ENCODE measurements at places on chromosomes 12 and 14. TPM values are rescaled to one million over a fixed set of nuclear protein-coding genes. Genes with fewer than 3 reads are reported as not detected.

DNA sequence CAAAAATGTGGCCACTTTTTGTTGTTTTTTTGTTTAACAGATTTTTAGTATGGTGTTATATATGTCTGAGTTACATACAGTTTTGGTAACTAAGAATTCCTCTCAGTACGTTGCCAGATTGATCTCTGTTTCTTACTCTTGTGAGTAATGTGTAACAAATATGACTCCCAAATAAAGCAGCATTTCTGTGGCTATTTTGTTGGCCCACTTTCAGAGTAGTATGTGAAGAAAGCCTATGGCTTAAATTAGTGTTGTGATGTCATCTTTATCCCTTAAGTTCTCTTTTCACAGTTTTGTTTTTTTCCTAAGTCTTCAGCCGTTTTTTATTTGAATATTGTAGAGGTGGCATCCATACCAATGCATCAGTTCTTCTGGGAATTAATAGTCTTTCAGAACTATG lies 10.7 kb downstream of the PCNX4 start:
- H3K36me3 ChIP-seq = peaks cover 7% of the 10 kb centered on the region
- no peak overlapping the region for H3K4me3 ChIP-seq
- no peak overlapping the region for H3K27ac ChIP-seq
- H3K27me3 ChIP-seq = no peaks in the 10 kb centered on the region
- no peaks in the 10 kb centered on the region for H3K4me1 ChIP-seq
- no peak for DNase-seq

KRT71 gene
- total RNA-seq = not detected

DNA sequence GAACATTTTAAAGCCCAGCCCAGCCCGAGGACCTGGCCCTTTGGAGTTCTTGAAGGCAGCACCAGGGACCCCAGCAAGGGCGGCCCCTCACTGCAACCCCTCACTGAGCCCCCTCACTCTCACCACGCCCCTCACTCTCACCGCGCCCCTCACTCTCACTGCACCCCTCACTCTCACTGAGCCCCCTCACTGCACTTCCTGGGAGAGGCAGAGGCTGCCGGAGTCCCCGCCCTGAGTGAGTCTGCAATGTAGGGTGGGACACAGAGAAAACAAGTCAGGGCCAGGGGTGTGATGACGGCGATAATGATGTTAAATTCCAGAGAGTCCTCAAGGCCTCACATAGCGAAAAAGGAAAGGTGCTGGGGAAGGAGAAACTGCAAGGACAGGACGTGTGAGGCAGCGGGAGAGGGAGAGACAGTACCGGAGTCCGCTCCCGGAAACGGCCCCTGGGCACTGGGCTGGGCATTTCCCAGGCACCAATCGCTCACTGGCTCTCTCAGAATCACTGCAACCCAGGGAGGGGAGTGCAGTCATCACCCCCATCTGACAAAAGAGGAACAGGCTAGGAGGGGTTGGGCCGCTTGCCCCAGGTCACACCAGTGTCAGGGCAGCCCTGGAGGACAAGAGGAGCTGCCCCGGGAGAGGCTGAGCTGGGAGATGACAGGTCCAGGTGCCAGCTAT lies 24.9 kb downstream of the CCDC88C start:
- H3K4me3 ChIP-seq = no peak overlapping the region
- H3K36me3 ChIP-seq = peaks cover 37% of the 10 kb centered on the region
- H3K27ac ChIP-seq = peak overlapping the region; percentile 43

- H3K27ac ChIP-seq = no peak overlapping the region
- H3K27me3 ChIP-seq = no peaks in the 10 kb centered on the region
- peak overlapping the region; percentile 86 for H3K4me3 ChIP-seq
- H3K4me1 ChIP-seq = peaks cover 61% of the 10 kb centered on the region
These were observed 687 bp downstream of the RAB35 start for GRCh38 chr12:120115692-120116440.

DYRK2 gene
- total RNA-seq = 123 TPM

OS9 gene
- total RNA-seq = 112 TPM

DNA sequence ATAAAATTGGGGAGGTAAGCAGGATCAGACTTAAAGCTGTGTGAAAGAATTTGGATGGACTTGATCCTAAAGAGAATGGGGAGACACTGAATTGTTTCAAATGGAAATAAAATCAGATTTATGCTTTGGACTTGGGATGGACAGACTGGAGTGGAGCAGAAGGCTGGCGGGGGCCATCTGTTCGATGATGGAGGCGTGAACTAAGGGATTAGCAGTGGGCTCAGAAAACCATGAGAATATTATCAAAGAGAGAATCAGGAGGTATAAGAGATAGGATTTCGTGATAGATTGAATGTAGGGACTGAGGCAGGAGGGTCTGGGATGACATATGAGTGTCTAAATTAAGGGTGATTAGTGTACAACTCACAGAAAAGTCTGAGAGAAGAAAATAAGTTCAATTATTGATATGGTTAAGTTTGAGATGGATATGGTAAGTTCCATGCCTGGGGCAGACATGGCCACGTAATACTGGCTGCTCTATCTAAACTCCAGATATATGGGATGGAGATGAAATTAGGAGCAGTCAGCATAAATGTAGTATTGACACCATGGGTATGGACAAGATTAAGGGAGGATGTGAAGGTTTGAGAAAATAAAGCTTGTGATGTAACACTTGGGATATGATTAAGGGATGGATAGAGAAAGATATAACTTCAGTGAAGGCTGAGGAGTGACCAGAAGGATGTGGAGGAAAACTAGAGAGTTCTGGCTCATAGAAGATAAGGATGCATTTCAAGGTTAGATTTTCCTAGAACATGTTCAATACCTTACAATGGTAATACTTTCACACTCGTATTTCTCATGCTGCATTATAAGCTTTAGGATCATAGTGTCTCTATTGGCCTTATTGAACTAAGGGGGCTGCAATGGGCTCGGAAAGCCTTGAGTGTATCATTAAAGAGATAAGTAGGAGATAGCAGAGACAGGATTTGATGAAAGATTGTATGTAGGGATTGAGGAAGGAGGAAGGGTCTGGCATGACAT lies 1.0 kb upstream of the TSSK4 start:
- H3K4me1 ChIP-seq = peaks cover 8% of the 10 kb centered on the region
- no peak overlapping the region for H3K27ac ChIP-seq
- no peak for DNase-seq
- peaks cover 51% of the 10 kb centered on the region for H3K36me3 ChIP-seq
- H3K4me3 ChIP-seq = no peak overlapping the region
- no peaks in the 10 kb centered on the region for H3K27me3 ChIP-seq

GRCh38 chr12:121983536-121984210 lies 38.0 kb upstream of the BCL7A start:
- no peak overlapping the region for H3K27ac ChIP-seq
- no peaks in the 10 kb centered on the region for H3K4me1 ChIP-seq
- H3K36me3 ChIP-seq = no peaks in the 10 kb centered on the region

GRCh38 chr14:101402936-101403660 lies 158.2 kb upstream of the DIO3 start:
- H3K27me3 ChIP-seq = peaks cover 24% of the 10 kb centered on the region
- no peak overlapping the region for H3K4me3 ChIP-seq
- no peaks in the 10 kb centered on the region for H3K4me1 ChIP-seq
- H3K36me3 ChIP-seq = no peaks in the 10 kb centered on the region

GRCh38 chr12:47082796-47083621 lies 3.2 kb upstream of the AMIGO2 start:
- no peak overlapping the region for H3K27ac ChIP-seq
- DNase-seq = no peak
- H3K36me3 ChIP-seq = no peaks in the 10 kb centered on the region
- H3K4me3 ChIP-seq = no peak overlapping the region
- peaks cover 38% of the 10 kb centered on the region for H3K4me1 ChIP-seq

P2RX7 gene
- 4.6 TPM for total RNA-seq

SETD1B gene
- 151 TPM for total RNA-seq

ENDOU gene
- not detected for total RNA-seq

DNA sequence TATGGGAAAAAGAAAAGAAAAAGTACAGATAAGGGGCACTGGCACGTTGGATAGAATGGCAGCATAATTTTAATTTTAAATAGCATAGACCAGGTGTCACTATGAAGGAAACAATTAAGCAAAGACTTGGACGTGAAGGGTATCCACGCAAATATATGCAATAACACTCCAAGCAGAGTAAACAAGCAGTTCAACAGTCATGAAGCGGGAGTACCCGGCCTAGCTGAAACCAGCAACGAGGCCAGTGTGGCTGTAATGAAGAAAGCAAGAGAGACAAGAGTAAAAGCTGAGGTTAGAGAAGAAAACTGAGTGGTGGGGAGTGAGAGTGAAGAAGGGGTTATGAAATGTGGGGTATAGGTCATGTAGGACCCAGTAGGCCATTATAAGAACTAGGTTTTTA lies 85.4 kb downstream of the BCL2L14 start:
- H3K27me3 ChIP-seq = no peaks in the 10 kb centered on the region
- H3K4me3 ChIP-seq = no peak overlapping the region
- no peaks in the 10 kb centered on the region for H3K36me3 ChIP-seq
- no peak overlapping the region for H3K27ac ChIP-seq

- H3K4me3 ChIP-seq = no peak overlapping the region
- peaks cover 5% of the 10 kb centered on the region for H3K36me3 ChIP-seq
- no peak overlapping the region for H3K27ac ChIP-seq
- DNase-seq = no peak
These were observed 38.2 kb downstream of the CCNK start for GRCh38 chr14:99519347-99519881.

- H3K4me1 ChIP-seq = no peaks in the 10 kb centered on the region
- DNase-seq = no peak
- no peaks in the 10 kb centered on the region for H3K27me3 ChIP-seq
- H3K36me3 ChIP-seq = no peaks in the 10 kb centered on the region
- no peak overlapping the region for H3K27ac ChIP-seq
These were observed 103.3 kb upstream of the PMCH start for GRCh38 chr12:102300824-102301461.

- H3K4me3 ChIP-seq = no peak overlapping the region
- H3K4me1 ChIP-seq = no peaks in the 10 kb centered on the region
- no peaks in the 10 kb centered on the region for H3K27me3 ChIP-seq
- DNase-seq = no peak
- no peak overlapping the region for H3K27ac ChIP-seq
These were observed 29.6 kb upstream of the NTF3 start for GRCh38 chr12:5402009-5402935.

DNA sequence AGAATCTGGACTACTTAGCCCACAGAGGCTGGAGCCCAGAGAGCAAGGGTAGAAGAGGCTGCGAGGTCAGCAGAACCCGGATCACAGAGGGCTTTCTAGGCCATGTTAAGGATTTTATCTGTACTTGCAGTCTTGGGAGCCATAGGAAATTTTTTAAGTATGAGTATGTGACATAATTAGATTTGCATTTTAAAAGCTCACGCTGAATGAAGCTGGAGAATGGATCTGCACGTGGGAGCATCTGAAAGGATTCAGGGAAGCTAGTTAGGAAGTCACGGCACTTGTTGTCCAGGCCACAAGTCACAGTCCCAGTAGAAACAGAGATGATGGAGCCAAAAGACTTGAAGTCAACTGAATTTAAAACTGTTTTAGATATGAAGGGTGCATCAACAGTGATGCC lies 14.1 kb downstream of the CORO1C start:
- H3K27ac ChIP-seq = no peak overlapping the region
- no peak overlapping the region for H3K4me3 ChIP-seq

SRRM4 gene
- total RNA-seq = not detected

DNA sequence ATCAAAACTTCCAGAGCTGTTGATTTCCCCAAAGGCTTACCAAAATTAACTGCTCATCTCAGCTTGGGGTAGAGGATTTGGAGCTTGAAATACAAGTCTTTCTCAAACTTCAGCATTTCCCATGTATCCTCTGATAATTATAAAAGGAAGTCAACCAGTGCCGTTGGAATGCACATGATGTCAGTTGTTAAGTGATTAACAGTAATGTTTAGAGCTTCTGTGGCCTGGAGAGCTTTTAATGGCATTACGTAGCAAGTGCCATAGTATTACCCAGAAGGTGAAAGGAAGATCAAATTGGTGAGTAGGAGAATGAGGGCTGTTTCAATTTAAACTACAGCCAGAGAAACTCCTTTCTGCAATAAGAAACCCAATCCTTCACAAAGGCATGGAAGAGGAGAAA lies 62.5 kb upstream of the PTPRR start:
- no peaks in the 10 kb centered on the region for H3K4me1 ChIP-seq
- H3K27me3 ChIP-seq = no peaks in the 10 kb centered on the region
- H3K4me3 ChIP-seq = no peak overlapping the region
- H3K27ac ChIP-seq = no peak overlapping the region
- H3K36me3 ChIP-seq = no peaks in the 10 kb centered on the region
- DNase-seq = no peak

DNA sequence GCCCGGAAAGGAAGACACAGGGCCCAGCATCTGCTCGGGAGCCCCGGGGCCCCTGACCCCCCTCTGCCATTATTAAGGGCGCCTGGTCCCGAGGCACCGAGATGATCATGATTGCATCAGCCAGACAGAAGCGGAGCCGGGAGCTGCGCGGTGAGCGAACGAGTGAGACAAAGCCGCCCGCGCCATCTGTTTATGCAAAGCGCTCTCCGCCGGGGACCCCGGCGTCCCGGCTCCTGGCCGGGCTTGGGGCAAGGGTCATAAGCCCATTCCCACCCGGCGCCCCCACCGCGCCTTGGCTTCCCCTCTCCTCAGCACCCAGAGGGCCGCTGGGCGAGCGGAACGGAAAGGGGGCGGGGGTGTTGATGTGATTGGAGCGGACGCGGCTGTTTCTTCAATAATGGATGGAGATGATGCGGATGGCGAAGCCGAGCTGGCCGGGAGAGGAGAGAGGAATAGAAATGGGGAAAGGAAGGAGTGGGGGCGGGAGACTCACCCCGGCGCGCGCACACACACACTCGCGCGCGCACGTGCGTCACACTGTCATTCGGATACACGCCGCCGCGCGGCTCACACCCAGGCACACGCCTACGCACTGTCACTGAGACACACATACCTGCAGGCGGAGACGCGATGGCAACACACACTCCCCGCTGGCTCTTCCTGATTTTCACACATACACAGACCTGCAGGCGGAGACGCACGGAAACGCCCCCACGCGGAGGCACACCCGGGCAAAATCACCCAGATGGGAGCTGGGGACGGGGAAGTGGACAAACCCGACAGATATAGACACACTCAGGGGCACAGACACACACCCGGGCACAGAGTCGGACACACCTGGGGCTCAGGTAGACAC lies 10.7 kb downstream of the STAC3 start:
- H3K27ac ChIP-seq = no peak overlapping the region
- peaks cover 66% of the 10 kb centered on the region for H3K27me3 ChIP-seq
- peak; percentile 81 for DNase-seq
- H3K4me1 ChIP-seq = peaks cover 91% of the 10 kb centered on the region
- peak overlapping the region; percentile 82 for H3K4me3 ChIP-seq
- H3K36me3 ChIP-seq = no peaks in the 10 kb centered on the region

CMA1 gene
- not detected for total RNA-seq

DNA sequence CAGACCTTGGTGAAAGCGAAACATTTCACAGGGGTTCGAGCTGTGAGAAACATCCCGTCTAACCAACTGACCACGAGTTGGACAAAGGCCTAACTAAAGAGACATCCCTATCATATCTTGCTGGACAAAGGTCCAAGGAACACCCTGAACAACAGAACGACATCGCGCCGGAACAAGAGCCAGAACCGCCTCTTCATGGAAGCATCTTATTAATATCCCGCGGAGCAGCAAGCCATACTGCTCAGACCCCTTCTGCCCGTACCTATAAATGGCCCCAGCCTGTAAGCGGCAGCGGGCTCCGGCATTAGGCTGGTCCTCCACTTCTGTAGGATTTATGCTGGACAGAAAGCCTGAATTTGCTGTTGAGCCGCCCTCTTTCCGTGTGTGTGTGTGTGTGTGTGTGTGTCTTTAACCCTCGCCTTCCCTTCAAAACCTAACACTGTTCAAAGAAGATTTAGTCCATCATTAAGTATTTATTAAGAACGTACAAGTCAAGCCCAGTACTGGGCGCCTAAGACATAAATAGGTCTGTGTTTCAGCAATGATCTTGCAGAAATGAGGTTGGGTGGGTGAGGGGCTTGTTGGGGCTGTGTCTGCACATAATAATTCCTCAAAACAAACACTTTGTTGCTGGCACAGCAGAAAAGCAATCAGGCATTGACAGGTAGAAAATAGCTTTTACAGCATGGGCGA lies 1.9 kb downstream of the SLC6A15 start:
- H3K27ac ChIP-seq = no peak overlapping the region
- H3K27me3 ChIP-seq = peaks cover 32% of the 10 kb centered on the region
- H3K36me3 ChIP-seq = no peaks in the 10 kb centered on the region
- no peak overlapping the region for H3K4me3 ChIP-seq
- peaks cover 5% of the 10 kb centered on the region for H3K4me1 ChIP-seq
